Renal cortex interstitium (tissue), 15 donors: ENCODE measurements at places on chromosomes 6 and 20. TPM values are rescaled to one million over a fixed set of nuclear protein-coding genes. Genes with fewer than 3 reads are reported as not detected.

- no peak for DNase-seq
Observed at GRCh38 chr20:9613871-9614270, 99.5 kb downstream of the LAMP5 start.

- no peak for DNase-seq
Observed at GRCh38 chr20:52494244-52494643, 302.7 kb upstream of the ZFP64 start.

GRCh38 chr6:146335336-146335735 lies 208.3 kb upstream of the RAB32 start:
- no peak for DNase-seq

GRCh38 chr6:144110210-144110609 lies 14.8 kb upstream of the SF3B5 start:
- no peak for DNase-seq

DNA sequence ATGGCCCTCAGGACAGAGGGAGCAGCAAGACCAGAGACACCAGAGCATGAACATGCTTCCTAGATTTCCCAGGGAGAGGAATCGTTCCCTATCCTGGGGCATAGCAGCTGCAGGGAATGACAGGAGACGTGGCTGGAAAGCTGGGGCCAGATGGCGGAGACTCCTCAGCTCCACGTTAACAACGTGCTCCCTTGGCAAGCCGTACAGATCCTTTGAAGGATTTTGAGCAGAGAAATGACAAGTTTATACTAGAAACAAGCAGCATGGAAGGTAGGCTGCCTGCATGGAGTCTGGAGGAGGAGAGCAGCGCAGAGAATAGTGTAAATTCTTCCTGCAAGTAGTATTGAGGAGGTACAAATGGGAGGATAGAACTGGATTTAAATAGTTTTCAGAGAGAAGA lies 11.7 kb downstream of the MYLIP start:
- DNase-seq, result no peak

DNA sequence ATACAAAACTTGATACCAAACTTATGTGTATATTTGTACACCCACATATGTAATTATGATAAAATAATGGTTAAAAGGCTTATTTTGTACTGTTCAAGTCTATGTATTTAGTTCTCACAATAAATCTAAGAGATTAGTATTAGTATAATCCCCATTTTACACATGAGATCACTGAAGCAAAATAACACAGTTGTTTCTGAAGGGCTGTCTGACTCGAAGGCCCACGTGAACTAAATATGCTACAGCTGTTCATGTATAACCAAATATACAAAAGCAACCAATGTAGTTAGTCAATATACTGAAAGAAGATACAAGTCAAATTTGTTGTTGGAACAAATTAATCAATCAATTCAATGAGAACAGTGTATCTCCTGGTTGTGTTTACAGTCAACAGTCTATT lies 959.2 kb downstream of the EPHA7 start:
- DNase-seq, result no peak

GRCh38 chr6:20539387-20539786 lies 5.1 kb downstream of the CDKAL1 start:
- no peak for DNase-seq

DNA sequence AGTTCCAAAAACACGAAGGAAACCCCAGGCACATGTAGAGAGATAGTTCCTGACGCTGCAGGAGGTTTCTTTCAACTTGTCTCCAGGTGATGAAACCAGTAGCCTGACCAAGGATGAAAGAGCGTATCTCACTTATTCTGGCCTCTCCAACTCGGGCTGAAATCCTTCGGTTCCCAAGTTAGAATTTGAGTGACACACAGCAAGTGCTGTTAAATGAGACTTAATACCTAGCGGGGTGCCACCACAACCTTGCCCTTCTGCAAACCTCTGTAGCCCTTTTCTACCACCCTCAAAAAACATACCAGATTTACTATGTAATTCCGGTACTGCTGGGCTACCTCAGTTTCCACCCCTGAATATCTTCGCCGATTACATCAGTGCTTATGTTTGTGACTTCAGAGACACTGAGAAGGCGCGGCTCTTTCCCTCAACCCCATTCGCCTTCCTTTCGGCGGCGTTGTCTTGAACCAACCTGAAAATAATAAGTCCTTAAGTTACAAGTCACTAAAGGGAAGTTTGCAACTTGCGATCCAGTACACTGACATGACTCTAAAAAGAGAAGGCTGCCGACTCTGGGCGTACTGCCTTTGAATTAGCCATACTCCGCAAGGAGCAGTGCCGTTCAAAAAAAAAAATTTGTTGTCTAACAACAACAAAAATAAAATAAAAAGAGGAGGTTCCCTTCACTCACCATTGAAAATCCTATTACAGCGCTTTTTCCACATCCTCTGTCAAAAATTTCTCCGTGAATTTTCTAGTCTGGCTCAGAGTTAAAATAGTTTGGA lies 194.9 kb upstream of the ZNF184 start:
- DNase-seq, result no peak

DNAH8 gene
- 0.90 TPM for polyA plus RNA-seq

- DNase-seq, result peak; percentile 32
Observed at GRCh38 chr6:132482581-132482980, 30.3 kb downstream of the STX7 start.

ELOVL2 gene
- 8.4 TPM for polyA plus RNA-seq

DNA sequence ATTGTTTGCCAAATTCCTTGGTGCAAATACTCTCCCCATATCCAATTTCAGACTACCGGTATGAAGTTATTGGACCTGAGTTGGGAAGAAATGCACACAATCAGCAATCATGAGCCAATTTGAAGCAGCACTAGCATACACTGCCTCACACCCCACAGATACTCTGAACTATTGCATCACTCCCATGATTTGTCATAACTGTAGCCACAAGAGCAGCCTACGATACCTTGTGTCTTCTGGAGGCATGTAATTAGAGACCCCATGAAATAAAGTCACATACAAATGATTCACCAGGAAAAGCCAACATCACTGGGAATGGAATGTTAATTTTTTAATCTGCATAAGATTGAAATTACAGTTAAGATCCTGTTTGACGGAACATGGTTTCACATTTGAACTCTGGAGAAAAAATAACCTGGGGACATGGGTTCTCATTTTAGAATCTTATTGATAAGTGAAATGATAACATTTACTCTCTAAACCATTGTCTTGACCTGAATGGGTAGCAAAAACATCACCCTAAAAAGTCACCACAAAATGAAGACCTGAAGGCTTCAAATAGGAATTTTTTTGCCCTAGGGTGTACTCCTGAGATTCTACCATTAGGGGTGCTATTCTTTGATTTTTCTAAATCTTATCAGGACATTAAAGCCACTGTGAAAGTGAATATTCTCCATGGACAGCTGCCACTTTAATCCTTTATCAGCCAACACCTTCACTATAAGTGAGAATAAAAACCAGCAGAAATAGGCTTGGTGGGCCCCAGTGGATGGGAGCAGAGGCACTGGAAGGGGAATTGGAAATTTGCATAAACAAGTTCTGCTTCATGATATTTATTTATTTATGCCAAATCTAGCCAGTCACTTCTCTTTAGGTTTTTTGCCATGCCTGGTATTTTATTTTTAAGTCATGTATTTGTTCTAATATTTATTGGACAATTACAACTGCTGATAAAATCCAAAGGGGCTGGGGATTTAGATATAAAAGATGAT lies 34.5 kb upstream of the HBS1L start:
- no peak for DNase-seq

GRCh38 chr20:48760403-48760983 lies 67.3 kb downstream of the PREX1 start:
- no peak for DNase-seq

RSPH4A gene
- 2.7 TPM for polyA plus RNA-seq

GRCh38 chr6:56992703-56993102 lies 37.8 kb downstream of the BEND6 start:
- DNase-seq, result no peak

GRCh38 chr6:108051481-108051880 lies 23.1 kb downstream of the OSTM1 start:
- DNase-seq, result no peak

GRCh38 chr6:37432590-37432915 lies 468 bp upstream of the CMTR1 start:
- no peak for DNase-seq
